ENCODE measurements at places on chromosomes 2 and 18.

- DNase-seq: no peak
Observed at GRCh38 chr2:62187246-62187645, 8.7 kb upstream of the B3GNT2 start.

GRCh38 chr2:230459216-230459615, 43.2 kb downstream of the SP100 start:
- no peak for DNase-seq

GRCh38 chr18:63152096-63152495, 167.5 kb downstream of the BCL2 start:
- DNase-seq: no peak

DNA sequence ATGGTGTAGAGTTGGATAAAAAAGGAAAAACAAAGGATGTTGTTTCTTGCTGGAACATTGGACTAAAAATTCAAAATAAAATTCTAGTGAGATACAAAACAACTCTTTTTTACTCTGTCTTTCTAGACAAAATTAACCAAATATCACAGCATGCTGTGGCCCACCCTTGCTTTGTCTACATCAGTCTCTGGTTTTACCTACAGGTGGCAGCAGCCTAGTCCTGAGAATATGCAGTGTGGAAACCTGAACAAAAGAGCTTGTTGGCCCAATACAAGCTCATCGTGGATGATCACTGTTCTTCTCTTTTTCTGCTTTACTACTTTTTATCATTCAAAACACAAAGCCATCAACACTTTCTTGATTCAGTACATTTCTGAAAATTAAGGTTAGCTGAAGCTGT, 210.4 kb downstream of the CDH19 start:
- no peak for DNase-seq

GRCh38 chr18:48590678-48591077, 51.8 kb downstream of the CTIF start:
- DNase-seq: no peak

DNA sequence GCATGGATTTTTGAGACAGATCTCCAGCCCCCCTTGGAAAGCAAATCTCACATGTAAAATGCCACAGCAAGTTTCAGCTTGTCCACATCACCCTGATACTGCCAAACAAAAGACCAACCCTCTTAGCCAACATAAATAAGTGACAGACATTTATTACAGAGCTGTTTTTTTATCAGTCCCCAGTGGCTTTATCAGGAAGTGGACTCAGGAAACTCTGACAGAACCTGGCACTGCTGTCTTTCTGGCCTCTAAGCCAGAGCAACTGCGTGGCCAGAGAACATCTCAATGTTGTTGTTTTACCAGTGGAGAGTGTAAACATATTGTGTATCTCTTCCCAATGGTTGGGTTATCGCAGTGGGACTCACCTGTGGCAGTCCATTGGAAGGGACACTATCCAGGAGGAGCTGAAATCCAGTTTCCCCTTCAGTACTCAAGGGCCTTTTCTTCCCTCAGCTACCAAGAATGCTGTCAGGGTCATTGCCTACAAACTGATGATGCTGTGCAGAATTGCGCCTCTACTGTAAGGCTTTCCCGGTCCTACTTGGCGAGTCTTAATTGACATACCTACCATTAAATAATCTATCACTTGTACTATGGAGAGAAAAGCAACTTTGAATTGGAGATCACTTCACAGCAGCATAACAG, 22.0 kb downstream of the SLC14A1 start:
- no peak for DNase-seq

Data from GM12878 (cell line).